Activated CD8-positive, alpha-beta T cell treated with anti-CD3 and anti-CD28 coated beads for 36 hours (primary cell): ENCODE measurements at places on chromosomes 5 and 9.
A peak's percentile ranks its signal among the peaks of the same experiment; 100 is the strongest.

DNA sequence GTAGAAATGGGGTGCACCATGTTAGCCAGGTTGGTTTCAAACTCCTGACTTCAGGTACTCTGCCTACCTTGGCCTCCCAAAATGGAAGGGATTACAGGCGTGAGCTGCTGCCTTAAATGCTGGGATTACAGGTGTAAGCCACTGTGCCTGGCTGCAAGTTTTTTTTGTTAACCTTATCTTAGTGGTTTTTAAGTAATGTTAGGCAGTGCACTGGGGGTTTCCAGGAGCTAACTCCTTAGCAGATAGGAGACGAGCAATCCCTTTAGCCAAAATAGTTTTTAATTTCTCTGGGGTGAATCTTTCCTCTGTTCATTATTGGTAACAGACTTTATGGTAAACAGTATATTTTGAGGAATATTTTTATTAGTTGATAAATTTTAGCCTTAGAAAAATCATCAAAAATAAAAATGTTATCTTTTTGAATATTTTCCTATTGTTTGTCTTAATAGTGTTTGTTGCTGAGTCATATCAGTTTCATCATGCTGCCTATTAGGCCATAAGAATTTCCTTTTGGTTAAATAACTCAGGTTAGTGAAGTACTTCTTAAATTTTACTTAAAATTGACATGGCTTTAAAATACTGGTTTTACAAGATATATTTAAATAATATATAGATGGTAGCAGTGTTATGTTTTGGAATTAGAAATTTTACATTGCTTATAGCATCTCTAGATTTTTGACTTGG lies 37.9 kb downstream of the LMNB1 start:
- H3K4me1 ChIP-seq, result peaks cover 26% of the 10 kb centered on the region
- no peak overlapping the region for H3K4me3 ChIP-seq
- no peaks in the 10 kb centered on the region for H3K27me3 ChIP-seq
- no peak for DNase-seq

DNA sequence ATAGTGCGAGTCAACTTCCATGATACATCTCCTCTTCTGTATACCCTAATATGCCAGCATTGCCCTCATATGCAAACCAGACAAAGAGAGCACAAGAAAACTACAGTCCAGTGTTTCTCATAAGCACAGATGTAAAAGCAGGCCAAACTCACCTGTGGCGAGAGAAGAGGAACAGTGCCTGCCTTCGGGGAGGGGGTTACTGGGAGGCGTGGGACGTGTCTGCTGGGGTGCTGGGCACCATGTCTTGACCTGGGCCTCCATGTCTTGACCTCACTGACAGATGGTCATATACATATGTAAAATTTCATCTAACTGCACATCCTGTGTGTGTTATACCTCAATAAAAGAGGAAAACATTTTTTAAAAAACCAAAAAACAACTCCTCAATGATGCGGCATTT lies 159.3 kb upstream of the PPP1R26 start:
- no peak overlapping the region for H3K4me3 ChIP-seq
- no peaks in the 10 kb centered on the region for H3K27me3 ChIP-seq
- DNase-seq, result no peak
- no peaks in the 10 kb centered on the region for H3K4me1 ChIP-seq

DNA sequence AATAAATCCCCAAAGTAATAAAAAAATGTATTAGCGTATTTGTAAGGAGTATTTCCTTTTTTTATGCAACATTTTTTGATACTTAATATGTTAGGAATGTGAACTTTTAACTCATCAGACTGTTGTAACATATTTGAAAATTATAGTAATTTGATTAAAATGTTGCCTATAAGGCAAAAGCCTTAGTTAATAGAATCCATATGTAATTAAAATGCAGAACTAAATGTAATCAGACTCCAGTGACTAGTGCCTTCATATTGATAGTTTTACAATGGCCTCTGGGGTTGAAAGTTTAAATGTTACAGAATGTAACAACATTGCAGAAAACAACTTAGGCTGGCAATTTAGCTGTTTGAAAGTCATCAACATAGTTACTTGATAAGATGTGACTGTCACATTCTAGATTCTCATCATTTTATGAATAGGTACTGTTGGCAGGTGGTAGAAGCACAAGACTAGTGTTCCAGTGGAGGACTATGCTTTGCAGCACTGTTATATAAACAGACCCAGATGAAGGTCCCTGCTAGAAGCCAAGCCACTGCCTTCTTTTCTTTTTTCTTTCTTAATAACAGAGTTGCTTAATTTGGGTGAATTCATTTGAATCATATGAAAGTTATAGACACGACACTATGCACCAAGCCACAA lies 382.9 kb downstream of the CCDC171 start:
- DNase-seq, result no peak
- H3K27me3 ChIP-seq, result no peaks in the 10 kb centered on the region
- no peak overlapping the region for H3K27ac ChIP-seq
- peaks cover 2% of the 10 kb centered on the region for H3K36me3 ChIP-seq
- H3K4me1 ChIP-seq, result no peaks in the 10 kb centered on the region

DNA sequence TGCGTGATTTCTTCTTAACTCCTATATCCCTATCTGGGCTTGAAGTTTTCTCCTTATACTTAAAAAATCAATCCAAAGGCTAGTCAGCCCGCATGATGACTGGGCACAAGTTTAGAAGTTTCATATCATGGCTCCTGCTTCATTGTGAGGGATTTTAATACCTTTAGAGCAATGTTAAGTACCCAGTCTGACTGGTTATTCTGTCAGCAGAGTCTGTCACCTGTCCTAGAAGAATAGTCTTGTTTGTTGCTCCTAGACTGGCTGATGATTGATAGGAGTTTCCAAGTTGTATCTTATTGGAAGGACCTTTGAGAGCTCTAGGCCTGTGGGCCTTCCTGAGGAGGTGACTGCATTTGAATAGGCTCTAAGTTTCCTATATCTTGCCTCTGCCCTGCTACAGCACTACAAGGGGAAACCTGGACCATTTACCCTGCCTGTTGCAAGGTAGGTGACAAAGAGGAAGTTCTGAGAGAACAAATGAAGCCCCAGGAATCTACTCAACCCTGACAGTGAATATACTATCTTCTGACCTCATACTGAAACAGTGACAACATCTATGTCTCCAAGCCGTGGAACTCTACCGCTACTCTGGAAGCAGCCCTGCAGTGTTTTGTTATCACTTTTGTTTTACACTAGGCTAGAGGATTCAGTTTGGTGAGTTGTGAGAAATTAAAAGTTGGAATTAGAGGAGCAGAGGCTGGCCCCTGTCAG lies 66.5 kb downstream of the F2RL2 start:
- H3K4me1 ChIP-seq, result peaks cover 22% of the 10 kb centered on the region
- H3K27me3 ChIP-seq, result no peaks in the 10 kb centered on the region
- H3K36me3 ChIP-seq, result peaks cover 6% of the 10 kb centered on the region
- peak overlapping the region; percentile 20 for H3K27ac ChIP-seq
- H3K4me3 ChIP-seq, result no peak overlapping the region
- no peak for DNase-seq

DNA sequence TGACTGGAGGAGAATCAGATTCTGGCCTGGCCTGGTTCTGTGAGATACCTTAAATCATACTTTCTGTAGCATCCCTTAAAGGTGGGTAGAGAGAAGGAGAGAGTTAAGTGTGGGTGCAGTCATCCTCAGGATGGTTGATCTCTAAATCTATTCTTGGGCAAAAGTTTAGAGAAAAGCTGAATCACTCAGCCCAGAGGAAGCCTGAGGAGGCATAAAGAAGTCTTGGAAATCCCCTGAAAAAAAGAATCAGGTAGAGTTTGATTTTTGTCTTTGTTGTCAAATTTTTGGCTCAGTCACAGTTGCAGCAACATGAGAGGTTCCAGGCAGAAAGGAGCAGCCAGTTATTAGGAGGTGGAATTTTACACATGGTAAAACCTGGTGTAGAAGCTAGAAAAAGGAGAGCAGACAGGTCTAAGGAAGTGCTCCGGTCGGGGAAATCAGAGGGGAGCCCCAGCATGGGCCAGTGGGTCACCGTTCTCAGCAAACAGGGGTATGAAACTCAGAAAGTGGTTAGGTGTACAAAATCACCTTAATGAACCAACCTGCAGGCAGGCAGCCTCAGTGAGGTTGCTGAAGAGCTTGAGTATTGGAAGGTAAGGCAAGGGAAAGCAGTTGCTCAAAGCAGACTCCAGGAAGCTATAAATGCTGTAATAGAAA lies 116.2 kb upstream of the CNTLN start:
- H3K36me3 ChIP-seq, result no peaks in the 10 kb centered on the region
- no peaks in the 10 kb centered on the region for H3K4me1 ChIP-seq
- H3K27ac ChIP-seq, result no peak overlapping the region

- no peak overlapping the region for H3K27ac ChIP-seq
- no peaks in the 10 kb centered on the region for H3K4me1 ChIP-seq
- no peaks in the 10 kb centered on the region for H3K36me3 ChIP-seq
- H3K27me3 ChIP-seq, result no peaks in the 10 kb centered on the region
- H3K4me3 ChIP-seq, result no peak overlapping the region
These were observed 130.9 kb downstream of the COX7C start for GRCh38 chr5:86748538-86749105.

DNA sequence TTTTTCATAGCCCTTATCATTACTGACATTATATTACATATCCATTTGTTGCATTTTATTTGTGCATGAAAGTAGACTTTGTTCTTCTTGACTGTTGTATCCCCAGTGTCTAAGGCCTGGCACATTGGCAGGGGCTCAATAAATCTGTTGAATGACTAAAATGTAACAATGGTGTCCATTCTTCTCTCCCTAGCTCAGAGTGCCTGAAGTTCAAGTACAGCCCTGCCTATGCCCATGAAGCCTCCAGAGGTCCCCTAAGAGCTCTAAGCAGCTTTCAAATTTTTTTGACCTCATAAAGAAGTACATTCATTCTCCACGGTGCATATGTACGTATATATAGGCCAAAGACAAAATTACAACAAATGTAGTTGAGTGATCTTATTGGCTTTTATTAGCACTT lies 4.2 kb upstream of the BSPRY start:
- H3K27ac ChIP-seq, result peak overlapping the region; percentile 47
- H3K4me3 ChIP-seq, result no peak overlapping the region
- H3K36me3 ChIP-seq, result no peaks in the 10 kb centered on the region
- H3K4me1 ChIP-seq, result peaks cover 36% of the 10 kb centered on the region

DNA sequence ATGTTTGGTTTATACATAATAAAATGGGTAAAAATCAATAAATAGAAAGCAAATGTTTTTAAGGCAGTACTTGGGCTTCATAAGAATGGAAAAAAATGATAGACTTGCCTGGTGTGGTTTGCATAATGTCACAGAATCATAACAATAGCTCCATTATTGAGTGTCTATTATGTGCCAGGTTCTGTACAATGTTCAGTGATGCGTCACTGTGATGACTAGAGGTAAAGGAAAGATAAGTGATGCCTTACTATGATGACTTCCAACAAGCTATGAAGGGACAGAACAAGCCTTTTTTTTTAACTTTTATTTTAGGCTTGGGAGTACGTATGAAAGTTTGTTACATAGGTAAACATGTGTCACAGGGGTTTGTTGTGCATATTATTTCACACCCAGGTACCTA lies 128.8 kb downstream of the TMC1 start:
- H3K4me3 ChIP-seq, result no peak overlapping the region
- H3K27ac ChIP-seq, result no peak overlapping the region
- H3K4me1 ChIP-seq, result peaks cover 3% of the 10 kb centered on the region
- DNase-seq, result no peak
- peaks cover 11% of the 10 kb centered on the region for H3K27me3 ChIP-seq
- H3K36me3 ChIP-seq, result no peaks in the 10 kb centered on the region

DNA sequence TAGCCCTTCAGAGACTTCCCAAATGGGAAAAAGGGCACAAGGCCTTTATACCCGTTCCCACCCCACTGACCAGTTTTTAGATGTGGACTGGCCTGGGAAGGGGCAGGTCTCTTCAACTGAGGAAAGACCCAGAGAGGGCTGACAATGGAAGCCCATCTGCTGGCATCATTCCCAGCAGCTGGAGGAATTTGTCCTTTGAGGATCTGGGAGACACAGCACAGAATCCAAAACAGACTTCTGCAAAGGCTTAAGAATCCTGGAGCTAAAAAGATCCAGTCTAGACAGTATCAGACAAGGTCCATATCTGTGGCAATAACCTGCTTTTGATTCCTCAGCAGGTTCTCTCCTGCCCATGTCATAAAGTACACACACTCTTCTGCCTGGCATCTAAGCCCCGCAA lies 329.2 kb downstream of the TMEM167A start:
- peaks cover 18% of the 10 kb centered on the region for H3K4me1 ChIP-seq
- DNase-seq, result no peak
- no peaks in the 10 kb centered on the region for H3K36me3 ChIP-seq
- H3K27ac ChIP-seq, result no peak overlapping the region
- no peak overlapping the region for H3K4me3 ChIP-seq
- no peaks in the 10 kb centered on the region for H3K27me3 ChIP-seq

- H3K4me3 ChIP-seq, result peak overlapping the region; percentile 19
- H3K27me3 ChIP-seq, result no peaks in the 10 kb centered on the region
- DNase-seq, result no peak
- H3K4me1 ChIP-seq, result peaks cover 85% of the 10 kb centered on the region
- peaks cover 31% of the 10 kb centered on the region for H3K36me3 ChIP-seq
These were observed 274.5 kb upstream of the PTGER4 start for GRCh38 chr5:40405230-40405629.

- H3K27ac ChIP-seq, result no peak overlapping the region
- H3K4me3 ChIP-seq, result no peak overlapping the region
- H3K4me1 ChIP-seq, result peaks cover 7% of the 10 kb centered on the region
- no peak for DNase-seq
- no peaks in the 10 kb centered on the region for H3K36me3 ChIP-seq
- peaks cover 1% of the 10 kb centered on the region for H3K27me3 ChIP-seq
These were observed 1127.5 kb downstream of the TAF11L14 start for GRCh38 chr5:18761801-18762200.

GRCh38 chr9:99828417-99829176 lies 6.9 kb downstream of the NR4A3 start:
- H3K4me1 ChIP-seq, result peaks cover 40% of the 10 kb centered on the region
- DNase-seq, result no peak
- H3K36me3 ChIP-seq, result peaks cover 86% of the 10 kb centered on the region
- peak overlapping the region; percentile 49 for H3K4me3 ChIP-seq

DNA sequence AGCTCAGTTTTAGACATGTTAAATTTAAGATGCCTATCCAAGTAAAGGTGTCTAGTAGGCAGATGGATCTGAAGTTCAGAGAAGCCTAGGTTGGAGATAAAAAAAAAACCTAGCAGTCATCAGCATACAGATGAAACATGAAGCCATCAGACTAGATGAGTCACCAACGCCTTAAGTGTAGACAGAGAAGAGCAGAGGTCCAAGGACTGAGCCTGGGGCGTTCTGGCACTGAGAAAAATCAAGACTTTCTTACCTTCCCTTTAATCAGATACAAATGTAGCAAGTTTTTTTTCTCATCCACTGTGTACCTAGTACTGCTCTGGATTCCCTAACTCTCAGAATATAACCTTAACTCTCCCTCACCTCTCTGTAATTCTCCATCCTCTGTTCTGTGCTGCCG lies 97.3 kb downstream of the SIL1 start:
- no peak for DNase-seq
- no peaks in the 10 kb centered on the region for H3K27me3 ChIP-seq
- H3K27ac ChIP-seq, result no peak overlapping the region
- no peaks in the 10 kb centered on the region for H3K36me3 ChIP-seq

DNA sequence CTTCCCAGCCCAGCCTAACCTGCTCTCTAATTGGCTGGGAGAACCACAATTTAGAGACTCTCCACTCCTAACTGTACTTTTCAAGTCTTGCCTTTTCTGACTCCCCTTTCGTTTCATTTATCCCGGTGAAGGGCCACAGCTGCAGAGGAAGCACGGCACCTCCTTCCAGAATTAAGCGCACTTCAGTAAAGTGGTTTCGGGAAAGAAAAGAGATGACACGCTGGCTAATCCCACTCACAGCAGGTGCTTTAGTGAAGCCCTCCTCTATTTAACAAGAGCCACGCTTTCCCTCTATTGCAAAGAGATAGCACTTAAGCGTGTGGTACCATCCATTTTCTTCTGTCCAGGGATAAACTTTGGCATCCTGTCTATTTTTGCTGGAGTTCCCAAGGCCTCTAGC lies 4.8 kb downstream of the DNAH5 start:
- H3K36me3 ChIP-seq, result no peaks in the 10 kb centered on the region
- H3K4me3 ChIP-seq, result no peak overlapping the region
- no peak overlapping the region for H3K27ac ChIP-seq
- no peak for DNase-seq
